ENCODE measurements at places on chromosomes 1 and 21. TPM values are rescaled to one million over a fixed set of nuclear protein-coding genes. Genes with fewer than 3 reads are reported as not detected.

PLPPR5 gene
- not detected for total RNA-seq

PKLR gene
- not detected for total RNA-seq

TBX15 gene
- total RNA-seq = 10.2 TPM

PMF1 gene
- 33.7 TPM for total RNA-seq

KCNN3 gene
- not detected for total RNA-seq

DNA sequence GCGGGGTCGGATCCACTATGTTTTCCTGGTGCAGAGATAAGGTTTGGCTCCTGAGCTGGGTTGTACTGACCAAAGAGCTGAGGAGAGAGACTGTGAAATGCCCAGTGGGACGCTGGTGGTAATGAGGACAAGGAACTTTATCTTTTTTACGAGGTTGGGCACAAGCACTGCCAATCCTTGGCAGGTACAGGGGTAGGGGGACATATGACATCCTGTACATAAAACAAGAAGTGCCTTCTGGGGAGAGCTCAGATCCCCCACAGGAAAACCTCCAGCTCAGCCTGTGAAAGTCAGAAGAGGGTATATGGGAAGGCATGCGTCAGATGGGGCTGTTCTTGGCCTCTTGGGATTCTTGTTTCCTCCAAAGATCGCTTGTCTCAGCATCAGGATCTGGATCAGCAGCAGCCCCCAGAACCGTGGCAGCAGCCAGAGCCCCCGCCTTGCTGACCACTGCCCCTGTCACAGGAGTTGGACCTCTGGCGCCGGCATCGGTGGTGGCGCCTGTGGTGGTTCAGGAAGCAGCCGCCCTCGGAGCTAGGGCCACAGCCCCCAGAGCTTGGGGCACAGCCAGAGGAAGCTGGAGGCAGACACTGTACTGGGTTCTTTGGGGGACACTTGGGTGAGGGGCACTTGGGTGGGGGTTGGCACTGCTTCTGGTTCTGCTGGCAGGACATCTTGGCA is 905 bp downstream of the LCE3E start:
- DNase-seq = no peak

GRCh38 chr1:117611894-117612483 is 6.1 kb downstream of the TENT5C start:
- DNase-seq = no peak

DNA sequence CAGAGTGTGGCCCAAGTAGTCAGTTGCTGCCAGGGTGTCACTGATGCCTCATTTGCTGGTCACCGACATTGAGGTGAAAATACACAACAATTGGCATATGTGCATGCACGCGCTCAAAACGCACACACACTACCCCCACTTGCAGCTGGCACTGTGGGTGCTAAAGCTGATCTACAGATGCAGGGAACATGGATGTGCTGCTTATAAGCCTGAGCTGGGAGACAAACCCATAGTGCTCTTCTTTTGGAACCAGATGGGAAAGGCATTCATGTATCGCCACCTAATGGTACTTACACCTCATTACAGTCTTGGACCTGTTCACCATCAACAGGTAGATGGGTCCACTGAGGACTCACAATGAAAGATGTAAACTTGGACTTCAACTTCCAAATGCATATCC is 70.3 kb upstream of the CAMK1G start:
- peak; percentile 57 for DNase-seq

DNA sequence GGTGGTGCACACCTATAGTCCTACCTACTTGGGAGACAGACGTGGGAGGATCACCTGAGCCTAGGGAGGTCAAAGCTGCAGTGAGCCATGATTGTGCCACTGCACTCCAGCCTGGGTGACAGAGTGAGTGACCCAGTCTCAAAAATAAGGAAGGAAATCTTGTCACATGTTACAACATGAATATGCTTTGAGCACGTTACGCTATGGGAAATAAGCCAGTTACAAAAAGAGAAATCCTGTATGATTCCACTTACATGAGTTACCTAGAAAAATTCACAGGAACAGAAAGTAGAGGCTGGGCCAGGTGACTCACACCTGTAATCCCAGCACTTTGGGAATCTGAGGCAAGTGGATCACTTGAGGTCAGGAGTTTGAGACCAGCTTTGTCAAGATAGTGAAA is 6.7 kb upstream of the PADI6 start:
- DNase-seq = no peak
